ENCODE measurements at places on chromosomes 2 and 18. TPM values are rescaled to one million over a fixed set of nuclear protein-coding genes. Genes with fewer than 3 reads are reported as not detected.
A peak's percentile ranks its signal among the peaks of the same experiment; 100 is the strongest.

Gene SPATA3
- not detected for total RNA-seq

GRCh38 chr2:149225446-149225845 is 104.9 kb upstream of the LYPD6 start:
- DNase-seq, result no peak

DNA sequence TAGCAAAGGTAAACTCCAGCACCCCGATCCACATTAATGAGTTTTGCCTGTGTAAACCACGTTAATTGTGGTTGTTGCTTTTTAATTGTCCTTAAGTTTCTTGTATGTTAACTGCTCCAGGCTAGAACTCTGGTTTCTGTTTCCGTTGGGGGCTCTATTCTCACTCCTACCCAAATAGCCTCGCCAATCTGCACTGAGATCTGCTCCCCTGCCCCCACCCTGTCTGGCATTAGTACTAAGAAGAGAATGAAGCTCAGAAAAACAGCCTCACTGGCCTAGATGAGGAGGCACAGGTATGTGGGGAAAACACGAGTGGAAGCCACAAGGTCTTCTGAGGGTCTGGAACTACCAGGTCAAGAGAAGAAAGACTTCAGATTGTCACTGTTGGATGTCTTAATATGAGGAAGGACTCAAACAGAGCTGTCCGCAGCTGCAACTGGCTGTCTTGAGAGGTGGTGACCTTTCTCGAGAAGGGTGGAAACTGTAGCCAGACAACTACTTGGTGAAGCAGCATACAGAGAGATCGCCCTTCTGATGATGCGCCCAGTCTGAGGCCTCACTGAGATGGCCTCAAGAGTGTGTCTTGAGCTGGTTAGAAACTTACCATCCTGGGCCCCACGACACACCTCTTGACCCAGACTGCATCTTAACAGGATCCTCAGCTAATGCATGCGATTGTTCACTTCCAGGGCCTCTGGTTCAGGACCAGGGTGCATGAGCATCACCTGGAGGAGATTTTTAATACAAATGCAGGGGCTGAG is 73.1 kb downstream of the TGOLN2 start:
- no peak for DNase-seq

GRCh38 chr2:204869132-204869823 is 324.0 kb downstream of the PARD3B start:
- DNase-seq, result no peak

DNA sequence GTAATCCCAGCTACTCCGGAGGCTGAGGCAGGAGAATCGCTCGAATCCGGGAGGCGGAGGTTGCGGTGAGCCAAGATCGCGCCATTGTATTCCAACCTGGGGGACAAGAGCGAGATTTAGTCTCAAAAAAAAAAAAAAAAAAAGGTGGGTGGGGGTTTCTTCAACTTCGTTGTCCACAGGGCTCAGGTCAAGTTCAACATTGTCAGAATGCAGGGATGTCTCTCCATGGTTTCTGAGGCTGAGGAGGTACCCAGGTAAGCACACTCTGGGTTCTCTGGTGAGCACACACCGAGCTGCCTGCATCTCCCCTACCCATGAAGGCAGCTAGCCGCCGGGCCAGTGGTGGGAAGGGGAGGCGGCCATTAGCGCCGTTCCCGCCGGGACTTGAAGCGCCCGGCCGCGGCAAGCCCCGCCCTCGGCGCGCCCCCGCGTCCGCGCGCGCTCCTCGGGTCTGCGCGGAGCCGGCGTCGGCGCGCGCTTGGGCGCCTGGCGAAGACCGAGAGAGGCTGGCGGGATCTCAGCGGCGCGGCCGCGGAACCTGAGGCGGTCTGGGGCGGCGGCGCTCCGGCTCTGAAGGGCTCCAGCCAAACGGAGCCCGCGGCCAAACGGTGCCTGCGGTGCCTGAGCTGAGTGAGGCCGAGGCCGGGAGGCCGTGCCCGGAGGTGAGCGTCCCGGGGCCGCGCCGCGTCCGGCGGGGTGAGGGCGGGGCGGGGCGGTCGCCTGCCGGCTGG is at the start of gene UBXN2A:
TSS of gene UBXN2A (plus strand) at position 477 of the 731 bp plus-strand sequence. CDS start 17,852 bp downstream, outside the sequence.
- peak; percentile 70 for DNase-seq

DNA sequence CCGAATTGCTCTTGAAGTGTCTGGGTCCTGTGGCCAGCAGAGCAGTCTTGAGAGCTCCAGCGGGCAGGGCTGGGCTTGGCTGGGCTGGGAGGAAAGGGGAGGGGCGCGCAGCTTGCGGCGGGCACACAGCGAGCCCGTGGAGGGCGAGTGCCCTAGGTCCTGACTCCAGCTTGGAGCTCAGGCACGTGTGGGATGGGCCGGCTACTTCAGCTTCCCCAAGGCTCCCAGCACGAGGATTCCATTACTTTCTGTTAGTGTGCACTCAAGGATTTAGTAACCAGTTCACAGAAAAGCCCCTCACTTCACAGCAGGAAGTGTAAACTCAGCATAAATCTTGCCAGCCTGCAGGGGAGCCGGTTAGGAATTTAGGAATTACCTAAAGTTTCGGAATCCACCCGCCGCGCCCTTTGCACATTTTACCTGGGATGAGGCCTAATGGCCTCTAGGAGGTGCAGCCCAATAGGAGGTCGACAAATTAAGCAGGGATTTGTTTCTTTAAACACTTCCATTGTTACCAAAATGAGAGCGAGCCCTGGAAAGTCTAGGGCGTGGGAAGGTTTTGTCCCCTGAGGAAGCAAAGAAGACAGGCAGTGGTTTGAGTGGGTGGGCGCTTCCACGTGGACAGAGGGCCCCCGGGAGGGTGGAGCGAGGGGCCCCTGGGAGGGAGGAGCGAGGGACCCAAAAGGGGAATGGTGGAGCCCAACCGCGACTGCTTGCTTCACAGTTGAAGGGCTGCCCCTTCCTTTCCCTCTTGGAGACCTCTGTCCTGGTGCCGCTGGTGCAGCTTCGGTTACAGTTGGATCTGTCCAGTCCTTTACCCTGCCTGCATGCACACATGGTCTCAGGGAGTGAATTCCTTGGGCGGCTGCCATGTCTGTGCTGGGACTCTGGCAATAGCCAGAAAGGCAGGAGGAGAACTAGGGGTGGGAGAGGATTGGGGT is 93.3 kb downstream of the CTAGE1 start:
- peak; percentile 16 for DNase-seq

DNA sequence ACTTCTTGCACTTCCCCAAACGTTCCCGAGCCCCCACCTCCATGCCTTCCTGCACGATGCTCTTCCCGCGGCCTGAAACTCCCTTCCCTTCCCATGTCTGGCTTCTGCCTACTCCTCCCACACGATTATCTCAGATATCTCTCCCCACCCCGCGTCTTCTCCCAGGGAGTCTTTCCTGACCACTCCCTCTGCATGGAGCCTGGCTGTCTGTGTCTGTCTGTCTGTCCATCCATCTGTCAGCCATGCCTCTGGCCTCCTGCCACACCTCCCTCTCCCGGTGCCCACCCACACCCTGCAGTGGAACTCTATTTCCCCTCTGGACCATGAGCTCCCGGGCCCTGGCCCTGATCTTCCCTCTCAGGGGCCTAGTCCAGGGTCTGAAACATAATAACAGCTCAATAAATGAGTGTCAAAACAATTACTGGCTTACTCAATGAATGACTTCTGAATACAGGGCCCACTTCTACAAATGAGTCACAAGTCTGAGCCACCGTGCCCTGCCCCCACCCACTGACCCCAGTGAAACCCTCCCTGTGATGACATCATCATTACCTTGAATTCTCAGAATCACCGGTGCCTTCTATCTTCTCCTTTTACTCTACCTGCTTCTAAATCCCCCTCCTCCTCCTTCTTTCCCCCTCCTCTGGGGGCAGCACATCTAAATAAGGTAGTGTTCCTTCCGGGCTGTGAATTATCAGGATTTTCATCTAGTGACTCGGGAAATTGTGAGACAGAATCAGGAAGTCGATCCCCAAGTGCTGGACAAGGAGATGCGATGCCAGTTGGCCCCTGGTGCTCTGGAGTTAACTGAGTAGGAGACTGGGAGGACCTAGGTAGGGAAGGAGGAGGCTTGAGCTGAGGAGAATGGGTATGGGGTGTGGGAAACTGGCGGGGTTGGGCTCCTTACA is 46.1 kb upstream of the PLB1 start:
- no peak for DNase-seq

GRCh38 chr2:30366199-30366691 is 80.8 kb upstream of the LCLAT1 start:
- DNase-seq, result peak; percentile 39

Gene UGT1A6
- not detected for total RNA-seq

DNA sequence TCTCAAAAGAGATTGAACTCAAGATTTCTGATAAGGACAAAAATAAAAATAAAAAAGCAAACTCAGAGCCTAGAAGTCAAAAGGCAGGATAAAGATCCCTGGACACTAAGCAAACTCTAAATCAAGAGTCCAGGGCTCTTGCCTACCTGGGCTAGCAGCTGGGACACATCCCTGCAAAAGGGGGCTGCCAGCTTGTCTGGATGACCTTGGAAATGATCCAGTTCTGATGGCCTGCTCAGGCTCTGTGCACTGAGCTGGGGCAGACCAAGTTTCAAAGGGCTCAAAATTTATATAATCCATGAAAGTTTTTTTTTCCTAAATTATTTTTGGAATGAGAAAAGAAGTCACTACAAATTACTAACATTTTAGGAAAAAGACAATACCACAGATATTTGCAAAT is 557.3 kb downstream of the CNTNAP5 start:
- DNase-seq, result no peak

DNA sequence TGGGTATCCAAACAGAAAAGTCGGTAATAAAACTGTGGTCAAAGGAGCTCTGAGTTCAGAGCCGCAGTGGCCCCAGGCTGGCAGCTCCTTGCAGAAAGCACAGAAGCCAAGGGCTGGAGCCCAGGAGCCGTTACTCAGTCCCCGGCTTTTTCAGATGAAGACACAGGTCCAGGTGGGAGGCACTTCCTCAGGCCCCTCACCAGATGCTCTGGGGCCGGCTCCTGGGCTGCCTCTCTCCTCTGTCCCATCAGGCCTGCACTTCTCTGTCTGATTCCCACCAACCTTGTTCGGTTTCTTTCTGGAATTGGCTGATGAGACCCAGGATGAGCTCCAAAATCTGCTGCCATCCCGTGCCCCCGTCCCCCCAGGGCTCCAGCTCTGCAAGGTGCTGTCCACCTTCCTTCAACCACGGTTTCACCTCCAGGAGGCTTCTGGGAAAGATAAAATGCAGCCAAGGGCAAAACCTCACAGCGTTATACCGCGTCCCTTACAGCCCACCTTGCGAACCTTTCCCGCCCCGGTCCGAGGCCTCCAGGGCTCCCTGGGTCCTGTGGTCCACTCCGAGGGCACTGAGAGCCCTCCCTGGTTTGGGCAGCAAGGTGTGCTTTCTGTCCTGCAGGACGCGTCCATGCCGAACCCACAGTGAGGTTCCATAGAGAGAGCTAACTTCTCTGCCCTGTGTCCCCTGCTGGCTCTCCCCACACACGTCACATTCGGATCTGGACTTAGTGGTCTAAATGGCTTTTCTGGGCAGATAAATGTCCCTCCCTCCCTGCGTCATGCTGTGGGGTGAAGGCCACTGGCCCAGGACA is 102.9 kb downstream of the TPO start:
- DNase-seq, result no peak

Gene SPP2
- total RNA-seq, result not detected

GRCh38 chr18:35406666-35407065 is 29.5 kb upstream of the ZNF396 start:
- DNase-seq, result no peak

DNA sequence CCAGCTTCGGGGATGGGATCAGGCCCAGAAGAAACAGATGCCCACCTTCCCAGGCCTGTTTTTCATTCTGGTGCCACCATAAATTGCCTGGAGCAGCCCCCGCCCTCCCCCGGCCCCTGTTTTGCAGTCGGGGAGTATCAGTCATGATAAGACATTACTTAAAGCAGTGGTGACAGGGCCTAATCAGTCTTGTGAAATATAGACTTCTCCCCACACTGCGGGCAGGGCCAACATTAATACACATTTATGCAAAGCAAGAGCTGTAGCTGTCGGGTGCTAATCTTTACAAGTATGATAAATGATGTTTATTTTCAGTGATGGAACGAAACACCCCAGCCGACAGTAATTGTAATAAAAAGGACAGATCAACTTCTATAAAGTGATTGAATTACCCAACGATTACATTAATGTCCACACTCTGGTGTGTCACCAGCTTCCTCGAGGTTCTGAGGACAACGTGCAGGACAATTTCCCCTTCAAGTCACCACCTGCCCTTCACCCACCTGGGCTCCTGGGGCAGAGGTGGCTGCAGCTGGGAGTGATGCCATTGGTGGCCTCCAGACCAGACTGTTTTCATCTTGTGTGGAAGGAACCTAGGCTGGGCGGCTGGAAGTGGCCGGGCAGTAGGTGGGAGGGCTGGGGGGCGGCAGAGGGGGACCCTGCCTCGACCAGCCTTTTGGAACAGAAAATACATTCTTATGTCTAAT is 226.0 kb downstream of the TFCP2L1 start:
- no peak for DNase-seq

Gene DSC3
- not detected for total RNA-seq

DNA sequence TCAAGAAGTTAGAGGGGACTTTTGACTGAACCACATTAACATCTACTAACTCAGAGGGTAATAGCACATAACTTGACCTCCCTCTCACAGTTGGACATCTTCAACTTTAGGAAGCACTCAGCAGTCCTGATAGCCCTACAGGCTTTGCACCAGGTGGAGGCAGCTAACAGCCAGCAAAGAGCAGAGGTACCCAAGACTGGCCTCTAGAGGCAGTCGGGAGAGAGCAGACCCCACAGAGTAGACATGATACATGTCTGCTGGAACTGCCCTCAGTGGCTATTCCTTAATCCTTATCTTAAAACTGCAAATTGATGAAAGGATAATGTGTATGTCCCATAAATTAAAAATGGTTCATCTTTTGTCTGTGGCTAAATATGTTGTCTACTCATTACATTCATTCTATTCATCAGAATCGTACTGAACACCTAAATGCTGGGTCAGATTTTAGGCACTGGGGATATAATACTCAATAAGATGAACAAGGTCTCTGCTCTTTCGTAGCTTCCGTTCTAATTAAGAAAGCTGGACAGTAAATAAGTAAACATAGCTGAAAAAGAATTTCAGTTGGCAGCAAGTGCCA is 49.8 kb downstream of the CAB39 start:
- DNase-seq, result peak; percentile 25

GRCh38 chr2:128606837-128607236 is 288.2 kb upstream of the HS6ST1 start:
- DNase-seq, result no peak

DNA sequence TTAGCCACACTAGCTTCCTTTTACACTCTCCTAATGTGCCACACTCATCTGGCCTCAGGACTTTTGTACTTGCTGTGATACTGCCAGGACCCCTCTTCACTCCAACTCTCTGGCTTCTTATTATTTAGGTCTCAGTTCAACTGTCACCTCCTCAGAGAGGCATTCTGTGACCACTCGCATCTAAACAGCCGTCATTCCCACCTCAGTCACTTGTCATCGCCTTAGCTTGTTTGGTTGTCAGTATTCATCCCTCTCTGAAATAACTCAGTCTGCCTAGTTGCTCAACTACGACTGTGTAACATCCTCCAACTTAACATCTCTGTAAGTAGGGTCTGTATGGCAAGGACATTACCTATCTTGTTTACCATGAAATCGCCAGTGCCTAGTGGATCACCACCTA is 27.2 kb downstream of the MGAT4A start:
- DNase-seq, result no peak

- no peak for DNase-seq
Observed at GRCh38 chr2:95208106-95208505, 785 bp downstream of the ZNF892 start.

Gene LRATD1
- total RNA-seq, result not detected

Measured in CD8-positive, alpha-beta memory T cell (primary cell).